Sigmoid colon (tissue), 7 donors: ENCODE measurements at places on chromosomes 3 and 15. TPM values are rescaled to one million over a fixed set of nuclear protein-coding genes. Genes with fewer than 3 reads are reported as not detected.

The MESD gene
- 5.4 TPM for polyA plus RNA-seq

The SI gene
- polyA plus RNA-seq = 8.8 TPM

The ADCY5 gene
- 9.9 TPM for polyA plus RNA-seq

The P3H2 gene
- polyA plus RNA-seq = 6.0 TPM

The GATA2 gene
- polyA plus RNA-seq = 0.46 TPM

The DCBLD2 gene
- 2.5 TPM for polyA plus RNA-seq

The CPA3 gene
- polyA plus RNA-seq = 1.1 TPM

The IL5RA gene
- polyA plus RNA-seq = not detected

The CCR9 gene
- polyA plus RNA-seq = not detected

The EFCAB12 gene
- polyA plus RNA-seq = 0.38 TPM

The LRRN1 gene
- not detected for polyA plus RNA-seq

The ANKRD63 gene
- not detected for polyA plus RNA-seq

The GJD2 gene
- polyA plus RNA-seq = not detected

The HTR3E gene
- not detected for polyA plus RNA-seq

The BAHD1 gene
- polyA plus RNA-seq = 20.2 TPM

The ACAN gene
- 0.17 TPM for polyA plus RNA-seq

The MLF1 gene
- 14.1 TPM for polyA plus RNA-seq
